Fibroblast of gingiva (primary cell): ENCODE measurements at places on chromosomes 6 and 20.

GRCh38 chr20:56788041-56788670 is 159.1 kb downstream of the TFAP2C start:
- DNase-seq = peak; percentile 96

GRCh38 chr6:126015863-126016262 is 29.5 kb downstream of the TRMT11 start:
- DNase-seq = no peak

DNA sequence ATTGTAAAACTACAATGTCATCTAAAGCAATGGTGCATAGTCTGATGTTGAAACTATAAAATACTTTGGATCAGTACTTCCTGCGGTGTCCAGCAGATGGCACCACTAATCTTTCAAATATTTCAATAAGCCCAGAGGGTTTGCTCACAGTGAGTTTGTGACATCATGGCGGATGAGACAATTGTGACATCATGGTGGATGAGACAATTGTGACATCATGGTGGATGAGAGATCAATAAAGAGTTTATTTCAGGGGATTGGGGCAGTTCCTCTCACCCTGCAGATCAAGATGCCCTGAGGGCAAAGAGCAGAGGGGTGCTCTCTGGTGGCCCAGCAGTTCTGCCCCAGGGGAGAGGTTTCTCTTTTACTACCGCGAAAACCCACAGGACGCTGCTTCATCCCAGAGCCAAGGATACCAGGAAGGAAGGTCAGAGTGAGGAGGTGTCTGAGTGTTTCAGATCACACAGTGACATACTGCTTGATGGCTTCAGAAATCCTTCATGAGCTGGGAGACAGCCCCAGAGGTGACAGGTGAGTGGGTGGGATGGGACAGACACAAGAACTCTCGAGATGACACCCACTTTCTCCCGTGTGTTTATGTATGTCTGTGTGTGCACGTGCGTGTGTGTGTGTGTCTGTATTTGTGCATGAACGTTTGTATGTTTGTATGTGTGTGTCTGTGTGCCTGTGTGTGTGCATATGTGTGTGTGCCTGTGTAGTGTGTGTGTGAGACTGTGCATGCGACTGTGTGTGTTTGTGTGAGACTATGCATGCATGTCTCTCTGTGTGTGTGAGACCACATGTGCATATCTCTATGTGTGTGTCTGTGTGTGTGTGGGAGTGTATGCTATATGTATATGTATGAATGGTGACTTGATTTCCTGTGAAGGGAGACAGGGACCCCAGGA is 7.3 kb upstream of the ULBP2 start:
- DNase-seq = peak; percentile 70

DNA sequence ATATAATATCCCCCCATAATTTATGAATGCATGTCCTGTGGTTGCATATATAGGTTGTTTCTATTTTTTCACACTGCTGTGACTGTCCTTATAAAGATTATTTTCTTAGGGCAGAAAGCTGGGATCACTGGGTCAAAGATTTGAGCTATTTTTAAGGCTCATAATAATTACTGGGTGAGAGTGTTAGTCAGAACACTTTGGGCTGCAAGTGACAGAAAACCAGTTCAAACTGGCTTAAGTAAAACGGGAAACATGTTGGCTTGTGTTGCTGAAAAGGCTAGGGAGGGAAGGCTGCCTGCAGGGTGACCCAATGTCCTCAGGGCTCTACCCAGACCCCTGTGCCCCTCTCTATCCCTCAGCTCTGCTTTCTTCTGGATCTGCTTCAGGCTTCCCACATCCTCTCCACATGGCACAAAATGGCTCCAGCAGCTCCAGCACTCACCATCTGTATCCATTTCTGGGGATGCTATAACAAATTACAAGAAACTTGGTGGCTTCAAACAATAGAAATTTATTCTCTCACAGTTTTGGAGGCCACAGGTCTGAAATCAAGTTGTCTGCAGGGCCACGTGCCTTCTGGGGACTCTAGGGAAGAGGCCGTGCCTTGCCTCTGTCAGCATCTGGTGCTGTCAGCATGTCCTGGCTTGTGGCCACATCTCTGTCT is 33.1 kb upstream of the MLN start:
- DNase-seq = no peak

DNA sequence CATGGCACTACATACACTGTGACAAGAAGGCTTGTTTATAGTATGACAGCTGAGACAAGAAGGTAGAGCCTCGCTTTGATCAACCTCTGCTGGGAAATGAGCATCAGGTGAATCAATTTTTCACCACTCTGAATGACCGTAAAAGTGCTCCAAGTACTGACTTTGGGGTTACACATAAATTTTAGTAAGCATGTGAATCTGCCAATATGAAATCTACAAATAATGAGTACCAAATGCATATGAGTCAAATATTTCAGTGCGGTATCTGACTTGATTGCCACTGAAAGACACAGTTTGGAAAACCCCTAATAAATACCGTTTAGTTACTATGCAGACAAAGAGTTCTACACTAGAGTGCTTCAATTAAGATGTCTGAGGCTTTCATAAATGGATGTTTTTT is 77.8 kb downstream of the ATG5 start:
- no peak for DNase-seq

DNA sequence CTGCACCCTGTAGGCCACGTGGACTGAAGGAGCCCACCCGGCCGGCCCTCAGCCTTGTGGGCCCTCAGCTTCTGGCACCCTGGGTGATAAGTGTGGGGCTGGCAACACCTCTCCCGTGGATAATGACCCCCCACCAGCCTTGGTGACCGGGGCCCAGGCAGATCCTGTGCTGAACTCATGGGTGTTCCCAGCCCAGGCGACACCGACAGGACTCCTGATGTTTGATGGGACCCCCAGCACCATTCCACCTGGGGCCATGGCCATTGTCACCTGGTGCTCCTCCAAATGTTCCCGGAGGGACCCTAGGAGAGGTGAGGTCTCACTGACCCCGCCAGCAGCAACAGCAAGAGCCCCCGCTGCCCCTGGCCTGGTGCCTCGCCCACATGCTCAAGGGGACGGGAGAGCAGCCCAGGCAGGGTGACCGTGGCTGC is 19.4 kb upstream of the FRMD1 start:
- DNase-seq = no peak

DNA sequence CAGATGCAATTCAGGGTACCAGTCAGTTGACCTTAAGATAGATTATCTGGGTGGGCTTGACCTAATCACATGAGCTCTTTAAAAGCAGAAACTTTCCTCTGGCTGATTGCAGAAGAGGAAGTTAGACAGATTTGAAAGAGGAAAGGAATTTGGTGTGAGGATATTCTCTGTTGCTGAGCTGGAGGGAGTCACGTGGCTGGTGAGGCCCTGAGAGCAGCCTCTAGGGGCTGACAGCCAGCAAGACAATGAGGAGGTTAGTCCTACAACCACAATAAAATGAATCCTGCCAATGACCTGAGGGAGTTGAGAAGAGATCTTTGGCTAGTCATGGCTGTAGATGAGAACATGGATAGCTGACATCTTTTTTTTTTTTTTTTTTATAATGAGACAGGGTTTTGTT is 87.0 kb upstream of the B3GAT2 start:
- no peak for DNase-seq

- peak; percentile 40 for DNase-seq
These were observed 21.2 kb upstream of the NHSL1 start for GRCh38 chr6:138520463-138520862.

GRCh38 chr6:30747300-30747687 is 2.9 kb upstream of the IER3 start:
- no peak for DNase-seq

- DNase-seq = peak; percentile 20
These were observed 427.5 kb downstream of the PHF3 start for GRCh38 chr6:64062960-64063683.

- no peak for DNase-seq
These were observed 250.0 kb downstream of the EPM2A start for GRCh38 chr6:145485288-145485687.

DNA sequence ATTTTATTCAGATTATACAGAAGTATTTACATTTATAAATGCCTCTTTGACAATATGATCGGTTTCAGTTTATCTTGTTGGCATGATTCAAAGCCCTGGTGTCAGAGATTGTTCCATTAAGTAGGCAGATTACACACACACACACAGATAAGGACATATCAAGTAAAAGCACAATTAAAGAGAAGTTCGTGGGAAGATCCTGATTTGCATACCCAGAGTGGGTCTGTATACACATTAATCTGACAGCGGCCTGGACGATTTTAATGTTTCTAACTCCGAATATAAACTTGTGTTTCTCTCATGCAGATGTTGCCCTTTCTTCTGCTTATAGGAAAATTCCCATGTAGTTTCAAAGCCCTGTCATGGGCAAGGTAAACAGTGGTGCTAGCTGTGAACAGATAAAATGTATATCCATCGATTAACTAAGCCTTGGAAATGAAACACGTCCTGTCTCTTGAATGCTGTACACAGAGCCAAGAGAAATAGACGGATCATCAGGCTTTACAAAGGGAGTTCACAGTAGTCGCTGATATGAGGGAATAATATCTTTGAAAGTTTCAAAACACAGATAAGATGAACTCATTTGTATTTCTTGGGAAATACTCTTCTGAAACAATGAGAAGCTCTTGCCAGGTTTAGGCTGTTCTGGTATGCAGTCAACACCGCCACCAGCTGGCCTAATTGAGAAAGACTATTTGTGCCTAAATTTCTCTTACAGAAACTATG is 108.2 kb upstream of the GMDS start:
- peak; percentile 75 for DNase-seq

DNA sequence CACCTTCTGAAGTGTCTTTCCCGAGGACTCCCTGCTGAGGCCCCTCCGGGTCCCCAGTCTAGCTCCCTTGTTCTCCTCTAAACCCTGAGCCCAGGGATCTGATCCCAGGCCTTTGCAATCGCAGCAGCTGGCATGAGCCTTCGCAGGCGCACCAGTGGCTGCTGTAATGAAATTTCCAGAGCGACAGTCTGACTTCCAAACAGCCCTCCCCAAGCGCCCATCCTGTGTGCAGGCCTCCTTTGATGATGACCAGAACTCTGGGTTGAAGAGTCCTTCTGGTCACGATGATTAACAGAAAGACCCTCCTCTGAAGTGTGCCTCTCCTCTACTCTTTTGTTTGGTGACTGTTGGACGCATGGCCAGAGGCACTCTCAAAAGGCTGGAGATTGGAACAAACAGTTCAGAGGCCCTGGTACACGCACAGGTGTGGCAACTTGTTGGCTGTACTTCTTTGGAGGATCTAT is 89.1 kb upstream of the MPC1 start:
- DNase-seq = no peak

GRCh38 chr6:3871515-3871914 is 22.3 kb downstream of the FAM50B start:
- DNase-seq = no peak

DNA sequence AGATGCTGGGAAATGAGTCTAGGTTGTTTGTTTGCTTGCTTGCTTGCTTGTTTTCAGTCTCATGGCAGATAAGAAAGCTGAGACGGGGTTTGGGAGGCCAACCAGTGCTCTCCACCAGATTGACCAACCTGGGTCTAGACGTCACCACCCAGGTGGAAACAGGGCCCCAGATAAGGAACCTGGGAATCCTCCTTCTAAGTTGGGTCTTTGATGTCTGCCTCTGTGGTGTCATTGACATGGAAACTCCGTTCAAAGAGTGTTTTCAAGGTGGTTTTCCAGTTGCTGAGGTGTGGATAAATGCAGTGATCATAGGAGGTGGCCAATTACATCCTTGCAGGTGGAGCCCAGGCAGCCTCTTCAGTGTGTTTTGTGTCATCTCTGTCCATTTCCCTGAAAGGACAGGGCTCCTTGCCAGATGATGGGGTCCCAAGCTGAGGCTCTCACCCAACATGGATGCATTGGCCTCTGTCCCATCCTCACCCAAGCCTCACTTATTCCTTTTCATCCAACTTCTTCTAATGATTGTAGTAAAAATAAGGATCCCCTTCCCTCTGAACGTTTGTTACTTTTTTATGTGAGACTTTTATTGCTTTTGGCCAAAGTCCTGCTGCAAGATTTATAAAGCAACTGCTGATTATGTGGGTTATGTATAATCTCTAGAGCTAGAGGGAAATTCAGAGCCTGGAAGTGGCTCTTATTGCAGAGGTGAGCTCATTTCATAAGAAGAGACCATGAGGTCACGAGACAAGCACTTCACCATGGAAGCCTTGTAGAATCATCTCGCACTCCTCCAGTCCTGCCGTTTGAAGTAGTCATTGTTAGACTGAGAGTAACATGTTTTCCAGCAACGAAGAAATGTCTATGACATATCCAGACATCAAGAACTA is 32.0 kb upstream of the SYNDIG1 start:
- DNase-seq = no peak

DNA sequence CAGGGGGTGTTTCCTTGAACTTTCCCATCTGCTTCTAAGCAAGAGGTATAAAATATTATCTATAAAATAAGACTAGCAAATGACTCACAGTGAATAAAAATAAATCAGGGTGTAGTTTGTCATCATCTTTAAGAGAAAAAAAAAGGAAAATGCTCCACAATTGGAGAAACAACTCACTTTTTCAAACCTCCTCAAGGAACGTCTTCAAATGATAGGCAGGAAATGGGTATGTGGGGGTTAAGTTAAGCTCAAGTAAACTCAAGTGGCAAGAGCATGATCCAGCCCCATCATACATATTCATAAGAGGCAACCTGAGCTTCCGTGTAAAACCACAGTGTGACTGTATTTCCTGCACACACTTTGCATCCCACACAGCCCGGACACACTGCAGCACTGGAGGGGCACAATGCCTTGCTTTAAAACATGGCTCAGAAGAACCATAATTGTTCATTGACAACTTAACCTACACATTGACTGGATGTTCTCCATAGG is 58.5 kb upstream of the CEP85L start:
- peak; percentile 46 for DNase-seq

DNA sequence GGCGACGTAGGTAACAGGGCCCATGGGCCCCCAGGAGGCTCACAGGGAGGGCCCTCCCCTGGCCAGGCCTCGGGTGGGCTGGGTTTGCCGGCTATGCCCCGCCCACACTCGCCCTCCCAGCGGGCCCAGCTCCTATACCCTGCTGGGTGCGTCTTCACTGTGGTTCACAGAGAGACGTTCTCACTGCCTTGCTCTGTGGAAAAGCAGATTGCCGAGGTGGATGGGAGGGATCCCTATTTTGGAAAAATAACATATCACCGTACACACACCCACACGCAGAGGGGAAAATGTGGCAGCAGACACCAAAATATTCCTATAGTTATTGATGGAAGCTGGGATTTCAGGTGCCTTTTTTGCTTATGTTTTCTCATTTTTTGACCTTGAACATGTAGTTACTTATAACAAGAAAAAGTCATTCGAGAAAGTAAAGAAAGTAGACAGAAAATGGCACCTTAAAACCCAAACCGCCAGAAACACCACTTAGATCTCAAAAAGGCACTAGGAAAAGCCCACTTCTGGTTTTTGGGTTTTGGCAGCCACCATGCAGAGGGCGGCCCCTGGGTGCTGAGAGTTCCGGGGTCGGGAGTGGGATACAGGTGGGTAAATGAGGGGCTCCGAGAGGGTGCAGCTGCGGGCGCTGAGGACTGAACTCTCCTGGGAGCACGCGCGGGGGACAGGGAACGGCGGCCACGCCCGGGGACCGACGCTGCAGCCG is 49.4 kb downstream of the TMEM242 start:
- DNase-seq = no peak

- DNase-seq = no peak
These were observed 63.6 kb upstream of the ZNF217 start for GRCh38 chr20:53657279-53657678.

GRCh38 chr6:34158876-34159275 is 13.0 kb upstream of the GRM4 start:
- DNase-seq = no peak
